ENCODE measurements at places on chromosomes 2 and 18.

DNA sequence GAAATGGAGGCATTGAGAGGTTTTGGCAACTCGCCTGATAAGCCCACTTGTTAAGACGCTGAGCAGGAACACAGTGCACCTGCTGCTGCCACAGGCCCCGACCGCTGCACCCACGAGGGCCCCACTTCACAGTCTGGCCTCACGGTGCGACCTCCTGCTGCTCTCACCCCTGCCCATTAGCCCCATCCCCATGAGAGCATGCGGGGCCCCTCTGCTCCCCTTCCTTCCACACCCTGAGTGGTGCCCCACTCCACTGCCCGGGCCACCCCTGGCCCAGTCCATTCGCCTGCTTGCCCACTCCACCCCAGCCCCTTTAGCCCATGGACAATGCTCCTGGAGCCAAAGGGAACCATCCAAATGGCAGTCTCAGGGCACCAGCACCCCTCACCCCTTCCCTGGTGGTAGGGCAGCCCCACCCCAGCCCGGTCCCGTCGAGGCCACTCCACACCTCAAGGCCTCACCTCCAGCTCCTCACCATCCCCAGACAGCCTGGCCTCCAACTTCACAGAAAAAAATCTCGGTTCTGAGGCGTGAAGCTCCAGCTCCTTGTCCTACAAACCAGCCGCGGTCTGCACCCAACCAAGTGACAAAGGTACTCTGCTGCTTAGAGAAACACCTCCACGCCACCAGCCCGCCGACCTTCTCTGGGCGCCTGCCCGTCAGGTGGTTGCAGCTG, 6.7 kb upstream of the GPR55 start:
- DNase-seq = no peak

- no peak for DNase-seq
Measured at GRCh38 chr18:35051641-35052377, 10.6 kb downstream of the MAPRE2 start.

DNA sequence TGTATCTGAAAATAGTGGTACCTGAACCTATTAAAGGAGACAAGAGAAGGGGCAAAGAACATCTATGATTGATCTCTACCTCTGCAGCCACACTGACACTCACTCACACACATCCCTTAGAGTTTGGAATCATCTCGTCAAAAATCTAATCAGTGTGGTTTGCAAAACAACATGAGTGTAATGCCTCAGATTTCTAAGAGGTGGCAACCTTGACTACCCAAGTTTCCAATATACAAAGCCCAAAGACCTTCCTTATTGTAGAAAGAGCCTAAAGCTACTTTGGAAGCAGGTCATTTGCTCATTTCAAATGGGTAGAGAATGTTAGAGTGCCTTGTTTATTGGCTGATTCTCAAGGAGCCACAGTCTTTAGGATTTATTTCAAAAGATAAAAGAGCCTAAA, 444.9 kb downstream of the ARHGAP15 start:
- DNase-seq = no peak

DNA sequence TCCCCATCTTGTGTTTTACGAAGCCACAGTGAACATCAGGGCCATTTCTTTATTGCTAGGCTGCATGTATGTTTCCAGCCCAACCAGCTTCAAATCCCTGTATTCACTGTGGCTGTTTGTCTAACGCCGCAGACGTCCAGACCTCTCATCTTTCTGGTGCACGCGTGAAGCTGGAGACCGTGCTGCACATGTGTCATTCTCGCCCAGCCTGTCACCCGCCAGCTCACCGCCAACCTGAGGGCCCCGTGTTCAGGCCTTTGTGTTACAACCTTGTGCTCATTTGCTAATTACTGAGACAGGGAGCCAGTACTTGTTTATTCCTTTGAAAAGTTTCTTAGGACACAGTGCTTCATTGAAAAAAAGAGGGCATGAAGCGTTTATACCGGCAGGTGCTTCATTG, 21.4 kb downstream of the SALL3 start:
- DNase-seq = no peak

- no peak for DNase-seq
Measured at GRCh38 chr2:241199897-241200821, 11.7 kb downstream of the ANO7 start.
